ENCODE measurements at places on chromosomes 11 and 22. TPM values are rescaled to one million over a fixed set of nuclear protein-coding genes. Genes with fewer than 3 reads are reported as not detected.
A peak's percentile ranks its signal among the peaks of the same experiment; 100 is the strongest.

PGA5 gene
- not detected for total RNA-seq

GRCh38 chr11:20080032-20080685, 80.1 kb downstream of the DBX1 start:
- DNase-seq, result peak; percentile 81

LRRN4CL gene
- 0.45 TPM for total RNA-seq

SLC22A8 gene
- not detected for total RNA-seq

GRCh38 chr11:114027926-114028325, 31.6 kb upstream of the ZBTB16 start:
- no peak for DNase-seq

Data from Karpas-422 (cell line).